ENCODE measurements at places on chromosomes 7 and 10. TPM values are rescaled to one million over a fixed set of nuclear protein-coding genes. Genes with fewer than 3 reads are reported as not detected.
A peak's percentile ranks its signal among the peaks of the same experiment; 100 is the strongest.

SHH gene
- not detected for total RNA-seq

STAMBPL1 gene
- total RNA-seq, result 22.4 TPM

LIPF gene
- not detected for total RNA-seq

CCDC172 gene
- total RNA-seq, result not detected

CTTNBP2 gene
- not detected for total RNA-seq

GRCh38 chr10:1498746-1499358 lies 238.5 kb downstream of the ADARB2 start:
- DNase-seq, result peak; percentile 1

- no peak for DNase-seq
These were observed 52.6 kb downstream of the INPP5A start for GRCh38 chr10:132590094-132590751.

DNA sequence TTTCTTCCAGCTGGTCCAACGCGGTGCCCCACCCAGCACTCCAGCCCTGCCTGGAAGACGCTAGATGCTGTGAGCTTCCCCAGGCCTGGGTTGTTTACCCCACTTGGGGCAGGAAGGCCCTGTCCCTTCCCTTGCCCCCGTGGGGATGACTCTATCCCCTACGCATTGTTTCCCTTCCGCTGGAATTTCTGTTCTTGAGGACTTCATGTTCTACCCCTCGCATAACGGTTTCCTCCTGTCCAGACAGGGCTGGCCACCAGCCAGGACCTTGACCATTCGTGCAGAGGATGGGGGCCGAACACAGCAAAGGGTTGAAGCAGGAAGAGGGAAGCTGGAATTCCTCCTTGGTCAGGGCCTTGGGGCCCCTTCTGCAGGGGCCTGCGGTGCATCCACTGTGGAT lies 14.7 kb upstream of the SERPINE1 start:
- no peak for DNase-seq

- DNase-seq, result peak; percentile 36
These were observed 370.8 kb downstream of the GRID1 start for GRCh38 chr10:85995791-85996190.

- peak; percentile 98 for DNase-seq
These were observed at the start of gene CAV1 for GRCh38 chr7:116524609-116525297. TSS of gene CAV1 (plus strand) at chr7:116525036. CDS start at chr7:116525063, 27 bp downstream.

DNA sequence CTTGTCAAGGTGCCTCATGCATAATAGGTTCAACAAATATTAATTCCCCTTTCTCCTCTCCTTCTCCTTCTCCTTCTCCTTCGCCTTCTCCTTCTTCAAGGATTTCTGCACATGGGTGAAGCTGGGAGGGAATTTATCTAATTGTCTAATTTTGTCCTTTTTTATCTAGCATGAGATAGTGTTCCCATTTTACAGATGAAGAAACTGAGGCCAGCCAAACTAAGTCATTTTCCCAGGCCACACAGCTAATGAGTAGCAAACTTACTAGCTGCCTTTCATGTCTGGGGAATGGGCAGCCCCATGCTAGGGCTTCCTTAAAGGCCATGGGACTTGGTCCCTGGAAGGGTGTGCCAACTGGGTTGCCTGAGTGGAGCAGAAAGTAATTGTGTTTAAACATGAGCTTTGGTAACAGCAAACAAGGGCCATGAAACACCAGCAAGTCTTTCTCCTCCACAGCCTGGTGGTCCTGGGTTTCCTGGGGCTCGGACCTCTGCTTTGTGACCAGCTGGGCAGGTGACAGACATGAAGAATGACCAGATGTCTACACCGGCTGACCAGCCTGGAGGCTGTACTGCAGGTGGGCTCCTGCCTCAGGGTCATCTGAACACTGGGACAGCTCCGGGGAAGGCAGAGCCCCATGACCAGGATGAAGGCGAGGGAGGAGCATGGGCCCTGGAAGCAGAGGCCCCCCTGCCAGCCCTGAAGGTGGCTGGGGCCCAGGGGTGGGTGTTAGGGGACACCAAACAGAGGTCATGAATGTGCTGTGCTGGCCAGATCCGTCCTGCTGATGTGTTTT lies 138.0 kb downstream of the PTPN20 start:
- no peak for DNase-seq

DNA sequence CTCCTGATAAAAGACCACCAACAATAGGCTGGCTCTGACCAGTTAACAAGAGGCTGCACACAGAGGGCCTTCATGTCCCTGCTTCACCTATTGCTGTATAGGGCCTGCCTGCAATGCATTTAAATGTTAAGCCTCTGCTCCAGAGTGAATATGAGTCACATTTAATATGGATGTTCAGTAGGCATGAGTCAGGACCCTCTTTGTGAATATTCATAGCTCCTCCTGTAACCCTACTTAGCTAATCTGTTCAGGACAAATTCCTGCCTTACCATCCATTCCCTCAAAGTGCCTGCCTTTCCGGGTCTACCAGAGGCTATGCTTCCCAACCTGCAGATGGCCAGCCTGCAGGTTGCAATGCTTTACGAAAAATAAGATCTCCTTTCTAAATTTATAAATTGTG lies 32.5 kb downstream of the ARHGAP22 start:
- peak; percentile 73 for DNase-seq

DNA sequence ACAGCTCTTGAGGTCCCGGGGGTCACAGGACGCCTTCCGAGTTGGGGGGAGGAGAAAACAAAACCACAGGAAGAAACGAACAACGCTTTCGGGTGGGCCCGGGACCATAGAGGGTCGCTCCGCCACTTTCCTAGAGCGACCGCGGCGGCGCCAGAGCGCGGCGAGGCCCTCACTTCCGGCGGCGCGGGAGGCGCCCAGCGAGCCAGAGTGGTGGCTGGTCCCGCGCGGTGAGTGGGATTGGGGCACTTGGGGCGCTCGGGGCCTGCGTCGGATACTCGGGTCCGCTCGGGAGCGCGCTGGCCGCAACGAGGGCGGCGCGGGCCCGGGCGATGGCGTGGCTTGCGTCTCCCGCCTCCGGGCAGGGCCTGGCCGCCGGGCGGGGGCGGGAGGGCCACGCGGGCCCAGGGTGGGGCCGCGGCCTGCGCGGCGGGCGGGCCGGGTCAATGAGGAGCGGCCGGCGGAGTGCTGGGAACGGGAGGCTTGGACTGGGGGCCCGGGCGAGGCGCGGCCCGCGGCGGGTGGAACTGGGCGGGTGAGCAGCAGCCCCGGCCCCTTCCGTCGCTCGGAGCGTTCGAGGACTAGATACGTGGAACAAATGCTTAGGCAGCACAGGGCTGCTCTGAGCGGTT lies at the start of gene ZNF22:
Gene ZNF22, plus strand, starts transcription at position 172 of the 629 bp plus-strand sequence. CDS start 2,446 bp downstream, outside the sequence.
- peak; percentile 87 for DNase-seq

DNA sequence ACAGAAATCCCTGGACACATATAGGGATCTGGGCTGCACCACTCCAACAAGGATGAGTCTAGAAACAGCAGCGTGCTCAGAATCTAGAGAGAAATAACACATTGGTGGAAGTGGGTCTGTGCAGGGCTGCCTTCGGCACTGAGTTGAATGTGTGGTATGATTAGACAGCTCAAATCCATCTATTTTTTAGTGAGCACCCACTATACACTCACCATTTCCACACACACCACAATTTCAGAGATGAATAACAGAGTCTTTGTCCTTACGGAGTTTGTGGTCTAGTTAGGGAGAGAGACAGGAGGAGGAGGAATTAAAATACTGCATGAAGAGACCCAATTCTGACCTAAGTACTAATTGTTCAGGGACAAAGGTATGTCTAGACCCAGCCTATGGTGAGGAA lies 44.2 kb downstream of the JAZF1 start:
- DNase-seq, result no peak

DNA sequence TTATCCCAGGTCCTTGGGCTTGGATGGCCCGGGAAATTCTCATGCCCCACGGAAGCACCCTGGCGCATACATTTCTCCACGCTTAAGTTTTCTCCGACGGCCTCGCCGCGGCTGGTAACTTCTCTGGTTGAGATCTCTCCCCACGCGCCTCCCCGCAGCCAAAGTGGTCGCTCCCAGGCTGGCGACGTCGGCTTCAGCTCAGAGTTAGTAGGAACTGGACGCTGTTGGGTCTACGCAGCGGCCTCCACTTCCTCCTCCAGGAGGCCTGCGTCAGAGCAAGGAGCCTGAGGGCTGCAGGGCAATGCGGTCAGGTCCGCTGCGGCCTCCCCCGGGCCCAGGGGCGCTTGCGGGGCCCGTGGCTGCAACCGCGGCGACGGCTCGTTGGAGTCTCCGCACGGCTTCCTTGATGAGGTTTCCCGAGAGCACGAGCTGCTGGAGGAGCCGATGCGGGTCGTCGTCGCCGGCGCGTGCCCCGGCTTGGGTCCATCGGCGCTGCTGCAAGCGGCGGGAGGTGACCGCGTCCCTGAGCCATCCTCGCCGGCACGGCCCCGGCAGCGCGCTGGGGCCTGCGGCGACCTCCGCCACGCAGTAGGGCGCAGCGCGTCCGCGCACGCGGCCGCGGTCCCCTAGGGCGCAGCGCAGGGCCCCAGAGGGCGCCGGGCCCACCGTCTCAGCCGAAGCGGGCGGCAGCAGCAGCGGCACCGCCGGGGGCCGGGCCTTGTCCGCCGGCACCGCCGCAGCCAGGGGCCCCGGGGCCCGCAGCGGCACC lies 744 bp downstream of the FRAT2 start:
- peak; percentile 79 for DNase-seq

GRCh38 chr7:96184783-96185182 lies 137.1 kb downstream of the SLC25A13 start:
- no peak for DNase-seq

DNA sequence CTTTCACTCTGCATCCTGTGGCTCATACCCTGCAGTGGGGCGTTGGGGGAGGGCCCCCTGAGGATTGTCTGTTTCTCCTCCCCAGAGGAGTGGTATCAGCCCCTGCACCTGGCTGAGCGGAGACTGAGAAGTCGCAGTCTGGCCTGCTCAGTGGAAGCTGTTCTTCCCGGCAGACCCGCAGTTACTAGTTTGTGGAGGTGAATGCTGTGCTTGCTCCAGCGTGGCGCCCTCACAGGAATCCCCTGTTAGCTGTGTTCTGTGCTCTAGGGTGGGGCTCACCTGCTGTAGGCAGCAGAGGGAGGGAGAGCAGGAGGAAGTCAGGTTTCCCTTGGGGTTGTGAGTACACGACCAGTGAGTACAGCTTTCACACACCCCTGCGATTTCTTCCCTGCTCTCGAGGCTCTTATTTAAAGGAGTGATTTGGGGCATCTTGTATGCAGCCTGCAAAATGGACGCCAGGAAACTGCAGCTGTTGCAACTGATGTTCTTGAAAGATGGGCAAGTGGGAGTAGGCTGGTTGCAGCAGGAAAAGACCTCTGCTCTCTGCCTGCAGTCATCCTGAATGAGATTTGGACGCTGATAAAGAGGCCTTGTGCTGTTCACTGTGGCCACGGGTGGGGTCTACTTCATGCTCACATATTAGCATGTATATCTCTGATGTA lies 66.4 kb downstream of the HK1 start:
- no peak for DNase-seq

DNA sequence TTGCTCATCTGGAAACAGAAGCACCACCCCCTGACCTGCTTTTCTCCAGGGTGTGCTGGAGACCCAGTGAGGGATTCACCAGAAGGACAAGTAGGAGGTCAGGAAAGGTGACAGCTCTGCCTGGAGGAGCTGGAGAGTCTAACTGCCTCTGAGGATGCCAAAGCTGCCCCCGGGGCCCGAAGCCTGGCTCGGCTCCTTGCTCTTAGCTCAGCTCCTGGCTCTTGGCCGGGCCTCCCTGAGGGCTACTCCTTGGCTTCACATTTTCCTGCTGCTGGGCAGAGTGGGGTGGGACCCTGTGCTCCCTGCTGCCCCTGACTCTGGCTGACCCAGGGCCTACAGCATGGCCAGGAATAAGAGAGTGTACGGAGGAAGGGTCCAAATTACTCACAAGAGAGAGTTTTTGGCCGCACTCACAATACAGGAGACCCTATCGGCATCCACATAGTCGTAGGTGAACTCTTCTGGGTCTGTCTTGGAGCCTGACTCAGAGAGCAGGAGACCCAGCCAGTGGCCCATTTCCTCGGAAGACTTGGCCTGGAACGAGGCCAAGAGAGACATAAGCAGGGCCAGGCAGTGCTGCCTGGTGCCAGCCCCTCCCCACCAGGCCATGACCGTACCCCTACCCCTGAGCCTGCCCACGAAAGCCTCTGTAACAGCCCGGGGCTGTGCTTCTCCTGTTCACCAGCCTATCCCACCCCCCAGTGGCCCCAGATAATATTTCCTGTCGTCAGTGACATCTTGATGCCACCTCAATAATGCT lies 63.1 kb downstream of the VWA2 start:
- peak; percentile 17 for DNase-seq

Measured in GM23248 (cell line).